ENCODE measurements at places on chromosomes 3 and 15.

DNA sequence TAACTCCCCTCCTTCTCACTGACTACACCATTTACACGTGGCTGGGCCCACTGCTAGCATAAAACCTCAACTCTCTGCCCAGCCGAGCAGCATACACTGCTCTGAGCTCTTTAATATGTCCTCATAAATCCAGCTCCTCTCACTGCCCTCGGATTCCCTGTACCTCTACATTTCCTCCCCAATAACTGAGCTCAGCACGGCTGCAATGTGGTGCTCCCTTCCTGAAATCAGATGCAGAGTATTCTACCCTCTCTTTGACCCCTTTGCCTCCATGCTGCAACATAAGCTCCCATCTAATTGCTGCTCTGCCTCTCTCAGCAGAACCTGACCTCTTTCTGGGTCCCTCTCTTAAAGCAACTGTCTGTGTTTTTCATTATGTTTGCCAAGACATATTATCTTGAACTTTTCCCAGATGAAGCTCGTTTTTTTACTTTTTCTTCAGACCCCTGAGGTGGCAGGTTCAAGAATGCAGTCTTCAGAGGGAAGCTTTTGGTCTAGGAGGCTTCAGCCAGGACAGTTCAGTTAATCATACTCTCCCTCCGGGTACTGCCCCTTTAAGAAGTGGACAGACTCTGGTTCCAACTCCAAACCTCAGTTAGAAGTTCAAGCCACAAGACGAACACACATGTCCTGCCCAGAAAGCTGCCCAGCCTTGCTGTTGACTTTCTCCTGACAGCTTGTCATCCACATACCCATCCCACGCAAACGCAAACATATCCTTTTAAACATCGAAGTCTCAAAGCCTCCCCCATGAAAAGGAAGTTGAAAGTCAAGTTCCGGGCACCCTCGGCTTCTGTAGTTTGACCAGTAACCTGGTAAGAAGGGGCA is 81.1 kb upstream of the NEO1 start:
- no peak for DNase-seq

- no peak for DNase-seq
Measured at GRCh38 chr15:40286061-40286532, 3.2 kb upstream of the ANKRD63 start.

GRCh38 chr3:59069838-59070237 is 20.0 kb upstream of the CFAP20DC start:
- no peak for DNase-seq

DNA sequence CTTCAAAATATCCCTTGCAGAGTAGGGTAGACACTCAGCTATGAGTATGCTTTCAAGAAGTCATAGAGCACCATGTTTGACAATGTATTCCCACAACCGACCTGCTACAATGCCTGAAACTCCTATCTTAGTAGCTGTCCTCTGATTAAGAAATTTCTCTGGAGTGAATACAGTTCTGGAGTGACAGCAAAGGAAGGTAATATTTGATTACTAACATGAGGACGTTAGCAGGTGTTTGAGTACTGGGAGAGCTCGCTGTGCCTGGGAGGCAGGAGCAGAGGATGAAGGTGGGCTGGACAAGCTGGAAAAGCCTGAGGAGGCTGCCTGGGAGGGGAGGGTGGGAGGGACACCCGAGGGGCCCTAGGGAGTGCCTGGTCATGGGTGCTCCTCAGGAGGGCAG is 42.9 kb downstream of the PARP15 start:
- DNase-seq = no peak

DNA sequence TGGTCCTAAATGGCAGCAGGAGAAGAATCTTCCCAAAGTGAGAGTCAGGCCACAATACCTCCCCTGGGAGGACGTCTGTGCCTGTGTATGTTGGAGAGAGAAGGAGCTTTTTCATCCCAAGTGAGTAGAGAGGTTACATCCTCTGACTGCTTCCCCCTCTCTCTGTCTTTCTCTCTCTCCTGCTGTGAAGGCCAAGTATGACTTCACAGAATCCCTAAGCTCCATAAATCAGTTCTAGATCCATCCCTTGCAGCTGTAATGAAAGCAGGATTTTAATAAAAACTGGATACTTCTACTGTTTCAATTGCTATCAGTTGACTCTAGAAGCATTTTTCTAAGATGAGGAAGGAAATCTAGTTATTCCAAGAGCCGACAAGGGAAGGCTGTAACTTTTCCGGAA is 389.1 kb upstream of the PROK2 start:
- DNase-seq = no peak

GRCh38 chr3:112437146-112438022 is 61.9 kb downstream of the BTLA start:
- no peak for DNase-seq

DNA sequence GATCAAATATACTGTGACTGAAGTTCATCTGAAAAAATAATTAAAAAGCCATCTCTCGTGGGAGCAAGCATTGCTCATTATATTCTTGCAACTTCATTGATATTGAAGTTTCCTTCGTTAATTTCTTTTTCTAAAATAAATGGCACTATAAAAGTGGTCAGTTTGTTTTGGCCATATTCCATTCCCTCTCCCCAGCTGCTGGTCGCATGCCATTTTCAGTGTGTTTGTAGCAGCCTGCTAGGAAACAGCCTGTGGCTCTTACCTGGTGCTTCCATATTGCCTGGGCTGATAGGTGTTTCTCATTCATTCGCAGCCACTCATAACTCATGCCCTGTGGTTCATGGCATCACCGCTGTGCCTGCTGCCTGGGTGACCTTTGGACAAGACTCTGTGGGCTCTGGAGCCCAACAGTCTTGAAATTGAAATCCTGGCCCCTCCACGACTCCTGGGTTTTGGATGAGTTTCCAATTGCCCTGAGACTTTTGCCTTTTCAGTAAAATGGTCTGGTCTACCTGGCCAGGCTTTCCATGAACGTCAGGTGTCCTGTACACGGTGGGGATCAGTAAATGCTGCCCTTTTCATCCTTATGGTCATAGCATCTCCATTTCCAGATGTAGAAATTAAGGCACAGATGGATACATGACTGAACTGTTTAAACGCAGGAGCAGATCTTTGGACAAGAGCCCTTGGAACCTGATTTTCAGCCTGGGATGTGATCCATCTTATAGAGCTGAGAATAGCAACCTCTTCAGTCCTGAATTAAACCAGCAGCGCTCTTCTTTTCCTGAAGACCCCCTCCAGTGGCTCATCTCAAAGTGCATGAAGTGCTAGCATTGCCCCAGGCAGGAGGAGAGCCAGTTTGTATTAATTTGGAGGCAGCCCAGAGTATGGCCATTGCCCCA is 69.4 kb downstream of the SLCO3A1 start:
- DNase-seq = no peak

DNA sequence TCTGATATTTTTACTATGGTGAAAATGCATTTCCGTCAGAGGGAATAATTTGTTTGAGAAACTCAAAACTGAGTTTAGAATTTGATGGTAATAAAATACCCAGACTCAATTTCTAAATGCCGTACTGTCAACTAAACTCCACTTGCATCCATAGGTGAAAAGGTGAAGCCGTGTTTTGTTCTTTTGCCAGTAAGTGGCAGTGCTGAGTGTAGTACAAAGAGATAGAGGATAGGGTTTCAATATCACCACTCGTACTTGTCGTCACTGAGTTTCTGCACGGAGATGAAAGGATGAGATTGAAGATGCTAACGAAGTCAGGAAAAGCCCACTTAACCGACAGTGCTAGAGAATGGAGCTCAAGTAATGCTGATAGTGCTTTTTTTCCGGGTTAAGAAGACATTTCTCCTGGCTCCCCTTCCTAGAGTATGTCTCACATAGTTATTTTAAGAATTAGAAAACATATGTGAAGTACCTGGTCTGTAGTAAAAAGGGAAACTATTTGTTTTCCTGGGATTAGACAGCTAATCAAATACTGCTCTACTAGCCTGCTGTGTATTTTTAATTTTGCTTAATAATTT is 345.1 kb downstream of the IL5RA start:
- DNase-seq = no peak

GRCh38 chr15:80416702-80417101 is 12.5 kb downstream of the ARNT2 start:
- no peak for DNase-seq
